ENCODE measurements at places on chromosomes 4 and X.

- no peak for DNase-seq
Observed at GRCh38 chr4:85756938-85757337, 282.0 kb downstream of the ARHGAP24 start.

DNA sequence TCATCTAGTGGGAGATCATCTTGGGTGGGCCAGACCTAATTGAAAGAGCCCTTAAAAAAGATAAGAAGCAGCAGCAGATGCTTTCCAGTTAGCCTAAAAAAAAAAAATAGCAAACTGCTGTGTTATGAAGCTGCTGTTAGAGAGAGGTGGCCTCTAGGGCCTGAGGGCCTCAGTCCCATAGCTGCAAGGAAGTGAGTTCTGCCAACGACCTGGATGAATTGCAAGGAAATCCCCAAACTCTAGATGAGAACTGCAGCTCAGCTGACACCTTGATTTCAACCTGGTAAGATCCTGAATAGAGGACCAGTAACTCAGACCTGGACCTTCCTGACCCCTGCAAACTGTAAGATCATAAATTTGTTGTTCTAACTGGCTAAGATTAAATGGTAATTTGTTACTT is 275.2 kb downstream of the TENM3 start:
- DNase-seq = no peak

DNA sequence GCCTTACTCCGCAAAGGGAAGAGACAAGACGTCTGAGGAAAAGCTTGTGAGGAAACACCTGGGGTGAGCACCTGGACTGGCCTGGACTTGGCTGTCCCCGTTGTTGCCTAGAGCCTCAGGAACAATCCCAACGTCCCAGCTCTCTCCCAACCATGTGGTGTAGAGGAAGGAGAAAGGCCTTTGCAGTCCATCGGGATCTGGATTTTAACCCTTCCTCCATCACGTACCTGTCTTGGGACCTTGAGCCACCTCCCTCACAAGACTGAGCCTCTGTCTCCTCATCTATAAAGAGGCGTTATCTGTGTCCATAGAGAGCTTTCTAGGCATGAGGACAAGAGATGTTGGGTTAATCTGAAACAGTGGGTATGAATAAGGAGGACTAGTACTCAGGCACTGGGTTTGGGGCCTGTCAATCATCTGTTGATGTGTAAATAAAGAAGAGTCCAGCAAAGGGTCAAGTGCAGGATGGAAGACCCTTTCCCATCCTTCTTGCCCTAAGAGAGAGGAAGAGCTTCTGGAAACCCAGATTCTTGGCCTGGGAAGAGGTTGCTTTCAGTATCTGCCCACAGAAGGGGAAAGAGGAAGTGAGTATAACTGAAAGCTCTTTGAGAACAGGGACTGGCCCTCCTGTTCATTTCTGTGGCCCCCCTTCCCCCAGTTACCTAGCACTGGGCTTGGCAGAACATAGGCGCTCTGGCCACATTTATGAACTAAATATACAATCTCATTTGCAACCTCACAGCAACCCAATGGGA is 137.1 kb downstream of the PJA1 start:
- no peak for DNase-seq

DNA sequence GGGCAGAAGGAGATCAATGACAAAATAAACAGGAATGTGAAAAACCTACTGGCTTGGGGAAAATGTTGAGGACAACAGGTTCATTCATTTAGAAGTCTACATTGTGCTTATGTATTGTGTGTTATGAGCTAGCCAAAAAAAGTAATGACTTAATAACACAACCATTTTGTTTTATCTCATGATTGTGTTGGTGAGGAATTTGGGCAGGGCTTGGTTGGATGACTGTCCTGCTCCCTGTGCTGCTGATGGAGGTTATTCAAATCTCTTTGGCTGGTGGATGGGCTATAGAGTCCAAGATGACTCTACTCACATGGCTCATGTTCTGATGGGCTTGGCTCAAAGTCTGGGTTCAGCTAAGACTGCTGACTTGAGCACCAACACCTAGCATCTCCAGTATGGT is 116.3 kb downstream of the HS3ST1 start:
- DNase-seq = no peak

DNA sequence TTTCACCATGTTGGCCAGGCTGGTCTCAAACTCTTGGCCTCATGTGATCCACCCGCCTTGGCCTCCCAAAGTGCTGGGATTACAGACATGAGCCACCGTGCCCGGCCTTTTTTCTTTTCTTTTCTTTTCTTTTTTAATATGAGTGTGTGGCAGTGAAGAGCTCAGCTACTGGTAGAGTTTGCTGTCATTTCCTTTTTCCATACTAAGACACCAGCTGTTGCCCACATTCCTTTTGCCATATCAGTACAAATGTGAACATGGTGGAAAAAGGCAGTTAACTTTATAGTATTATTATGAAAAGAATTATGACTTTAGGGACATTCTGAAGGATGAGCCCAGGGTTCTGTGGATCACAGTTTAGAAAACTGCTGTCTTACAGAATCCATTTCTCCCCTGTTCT is 69.8 kb downstream of the EGF start:
- no peak for DNase-seq

- no peak for DNase-seq
Observed at GRCh38 chrX:153863251-153863991, 22.6 kb downstream of the L1CAM start.

- no peak for DNase-seq
Observed at GRCh38 chr4:154464654-154465053, 26.9 kb downstream of the DCHS2 start.

DNA sequence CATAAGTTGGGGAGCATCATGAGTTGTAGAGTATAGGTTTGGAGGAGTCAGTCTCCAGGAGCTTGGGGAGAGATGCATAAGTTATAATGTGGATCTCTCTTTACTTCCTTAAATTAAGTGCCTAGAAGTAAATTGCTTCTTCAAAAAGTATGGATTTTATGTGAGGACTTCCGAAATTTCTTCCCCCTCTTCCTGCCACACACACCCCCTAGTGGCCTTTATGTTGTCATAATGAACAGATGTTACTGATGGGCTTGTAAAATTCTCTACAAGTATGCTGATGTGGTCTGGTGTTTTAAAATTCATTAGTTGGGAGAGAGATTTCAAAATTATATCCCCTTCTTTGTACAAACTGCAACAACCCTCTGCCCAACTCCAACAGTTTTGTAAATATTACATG is 2.3 kb upstream of the METTL14 start:
- no peak for DNase-seq

DNA sequence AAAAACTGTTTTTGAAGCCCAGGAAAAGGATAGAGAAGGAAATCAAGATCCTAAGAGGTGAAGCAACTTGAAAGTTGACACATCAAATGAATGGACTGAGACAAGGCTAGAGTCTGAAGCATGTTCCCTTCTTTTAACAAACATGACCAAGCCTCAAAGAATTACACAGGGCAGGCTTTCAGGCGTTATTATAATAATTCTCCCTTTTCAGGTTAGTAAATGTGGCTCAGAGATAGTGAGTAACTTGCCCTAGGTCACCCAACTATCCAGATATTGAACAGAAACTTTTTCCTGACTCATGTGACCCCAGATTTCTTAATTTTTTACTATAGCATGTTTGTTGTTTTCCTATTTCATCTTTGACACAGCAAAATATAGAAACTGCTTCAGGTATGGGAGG is 91.7 kb downstream of the PPP1R2C start:
- DNase-seq = no peak

DNA sequence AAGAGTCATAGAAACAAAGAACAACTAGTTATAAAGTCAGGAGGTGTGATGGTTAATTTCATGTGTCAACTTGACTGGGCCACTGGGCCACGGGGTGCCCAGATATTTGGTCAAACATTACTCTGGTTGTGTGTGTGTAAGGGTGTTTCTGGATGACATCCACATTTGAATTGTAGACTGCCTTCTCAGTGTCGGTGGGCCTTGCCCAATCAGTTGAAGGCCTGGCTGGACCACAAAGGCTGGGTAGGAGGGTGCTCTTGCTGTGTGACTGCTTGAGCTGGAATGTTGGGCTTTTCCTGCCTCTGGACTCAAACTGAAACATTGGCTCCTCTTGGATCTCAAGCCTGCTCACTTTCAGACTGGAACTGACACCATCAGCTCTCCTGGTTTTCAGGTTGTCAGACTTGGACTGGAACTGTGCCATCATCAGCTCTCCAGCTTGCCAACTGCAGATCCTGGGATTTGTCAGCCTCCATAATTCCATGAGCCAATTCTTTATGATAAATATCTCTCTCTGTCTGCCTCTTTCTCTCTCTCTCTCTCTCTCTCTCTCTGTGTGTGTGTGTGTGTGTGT is 41.4 kb downstream of the CLDN34 start:
- no peak for DNase-seq

DNA sequence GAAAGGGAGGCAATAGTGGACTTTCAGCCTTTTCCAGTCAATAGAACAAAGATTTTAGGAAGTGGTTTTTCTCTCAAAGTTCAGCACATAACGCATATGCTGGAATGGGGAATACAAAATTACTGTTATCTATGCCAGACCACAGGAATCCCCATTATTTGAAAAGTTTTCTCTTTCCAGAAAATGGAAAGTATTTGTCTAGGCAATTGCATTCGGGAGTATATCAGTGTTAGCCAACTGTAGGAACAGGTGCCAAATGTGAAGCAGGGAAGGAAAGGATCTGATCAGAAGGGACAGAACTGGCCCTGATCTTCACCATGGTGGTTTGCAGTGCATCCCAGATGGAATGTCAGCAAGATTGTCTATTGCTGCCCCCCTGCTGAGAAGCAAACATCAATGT is 213.6 kb downstream of the CPE start:
- no peak for DNase-seq

DNA sequence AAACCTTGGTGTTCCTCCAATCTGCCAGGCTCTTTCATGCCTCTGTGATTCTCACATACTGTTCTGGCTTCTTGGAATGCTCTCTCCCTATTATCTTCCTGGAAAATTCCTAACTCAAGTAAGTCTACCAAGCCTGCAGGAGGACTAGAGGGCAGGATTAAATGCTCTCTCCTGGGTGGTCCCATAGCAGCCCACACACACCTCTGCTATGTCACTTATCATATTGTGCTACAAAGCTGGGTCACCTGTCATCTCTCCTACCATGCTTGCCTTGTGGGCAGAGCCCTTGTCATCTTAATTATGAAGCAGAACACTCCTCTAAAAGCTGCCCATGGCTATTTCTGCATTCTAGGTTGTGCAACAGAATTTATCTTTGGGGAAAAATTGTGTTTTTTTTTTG is 344.5 kb upstream of the NOCT start:
- DNase-seq = no peak

- DNase-seq = no peak
Observed at GRCh38 chrX:71533851-71534561, 1.1 kb downstream of the OGT start.

GRCh38 chr4:75512386-75513211 is 1.6 kb downstream of the RCHY1 start:
- DNase-seq = no peak

DNA sequence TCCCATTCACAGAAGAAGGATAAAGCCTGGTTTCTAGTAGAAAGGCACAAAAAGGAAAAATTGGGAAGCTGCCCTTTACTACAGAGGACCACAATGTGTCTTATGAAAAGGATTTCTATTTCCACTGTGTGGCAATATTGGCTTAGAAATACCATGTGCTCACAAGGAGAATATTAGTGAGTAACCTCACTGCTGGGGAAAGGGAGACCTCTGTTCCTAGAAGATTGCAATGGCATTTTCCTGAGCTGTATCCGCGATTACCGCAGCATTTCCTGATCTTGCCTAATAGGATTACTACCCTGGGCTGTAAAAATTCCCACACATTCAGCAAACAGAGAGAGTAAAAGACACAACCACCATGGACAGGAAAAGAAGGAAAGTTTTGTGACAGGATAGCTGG is 308.8 kb upstream of the TECRL start:
- no peak for DNase-seq

DNA sequence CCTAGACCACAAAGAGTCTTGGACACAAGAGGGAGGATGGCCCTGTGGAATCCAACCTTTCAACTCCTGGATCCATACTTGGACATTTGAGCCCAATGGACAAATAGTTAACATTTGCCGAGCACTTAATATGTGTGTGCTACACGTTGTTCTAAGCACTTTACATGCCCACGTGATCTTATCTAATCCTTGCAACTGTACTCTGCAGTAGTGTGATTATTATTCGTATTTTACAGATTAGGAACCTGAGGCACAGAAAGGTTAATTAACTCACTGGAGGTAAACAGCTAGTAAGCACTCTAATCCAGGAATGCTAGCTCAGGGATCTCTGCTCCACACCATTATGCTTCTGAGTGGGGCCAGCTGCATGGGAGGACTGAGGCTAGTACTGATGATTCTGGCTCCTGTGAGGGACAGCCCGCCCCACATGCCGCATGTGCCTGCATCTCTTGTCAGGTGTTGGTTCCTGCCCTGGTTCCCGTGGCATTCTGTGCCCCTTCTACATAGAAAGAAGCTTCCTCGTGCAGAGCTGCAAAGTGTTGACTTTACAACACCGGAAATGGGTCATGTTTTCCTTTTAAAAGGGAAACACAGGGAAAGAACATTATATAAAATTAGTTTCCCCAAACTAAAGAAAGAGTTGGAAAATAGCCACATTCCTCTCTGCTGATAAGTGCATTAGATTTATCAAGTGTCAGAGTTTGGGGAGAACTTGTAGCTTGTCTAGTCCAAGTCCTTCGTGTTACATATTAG is 34.8 kb downstream of the PLAC1 start:
- no peak for DNase-seq

DNA sequence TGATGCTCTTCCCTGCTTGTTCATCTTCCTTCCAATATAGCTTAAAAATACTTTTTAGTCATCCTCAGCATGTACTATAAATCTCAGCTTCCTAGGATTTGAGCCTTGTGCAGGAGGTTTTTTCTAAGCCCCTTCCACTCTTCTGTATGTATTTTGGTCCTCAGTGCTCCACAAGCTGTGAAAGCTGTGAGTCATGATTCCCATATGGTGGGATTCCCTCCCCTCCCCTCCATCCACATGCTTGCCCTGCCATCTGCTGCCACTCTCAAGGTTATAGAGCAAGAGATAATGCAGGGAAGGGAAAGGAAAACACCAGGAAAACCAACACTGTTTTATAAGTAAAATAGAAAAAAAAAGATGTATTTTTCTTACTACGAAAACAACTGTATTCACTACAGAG is 58.5 kb upstream of the AP1S2 start:
- no peak for DNase-seq

DNA sequence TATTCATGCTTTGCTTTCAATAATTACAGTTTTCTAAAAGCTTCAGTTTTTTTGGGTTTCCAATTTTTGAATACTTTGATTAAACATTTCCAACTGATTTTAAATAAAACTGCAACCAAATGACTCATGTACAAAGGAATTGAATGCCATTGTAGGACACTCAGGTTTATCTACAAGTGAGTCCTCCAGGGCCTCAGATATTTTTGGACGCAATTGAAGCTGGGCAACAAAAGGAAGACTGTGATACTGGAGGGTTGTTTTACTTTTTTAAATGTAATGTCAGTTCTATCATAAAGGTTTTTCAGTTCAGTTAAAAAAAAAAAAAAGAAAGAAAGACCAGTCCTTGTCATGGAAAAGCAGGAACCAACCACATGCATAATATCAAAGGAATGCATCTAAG is 64.2 kb downstream of the MAGEA10 start:
- no peak for DNase-seq

- DNase-seq = no peak
Observed at GRCh38 chr4:54879576-54879975, 221.8 kb downstream of the KIT start.
